ENCODE measurements at places on chromosomes 16 and 17. TPM values are rescaled to one million over a fixed set of nuclear protein-coding genes. Genes with fewer than 3 reads are reported as not detected.

TAC4 gene
- polyA plus RNA-seq, result 0.27 TPM

CIITA gene
- polyA plus RNA-seq, result not detected

KRT32 gene
- polyA plus RNA-seq, result not detected

GPR139 gene
- polyA plus RNA-seq, result not detected

CDH3 gene
- not detected for polyA plus RNA-seq

ACSM2A gene
- 0.03 TPM for polyA plus RNA-seq

GPS1 gene
- polyA plus RNA-seq, result 178 TPM

TP53TG3C gene
- not detected for polyA plus RNA-seq

KCNJ12 gene
- 0.19 TPM for polyA plus RNA-seq

KRT20 gene
- not detected for polyA plus RNA-seq

KRT31 gene
- not detected for polyA plus RNA-seq

KRT25 gene
- polyA plus RNA-seq, result not detected

CCL3 gene
- not detected for polyA plus RNA-seq

ITGAX gene
- polyA plus RNA-seq, result 0.18 TPM

FKBP10 gene
- polyA plus RNA-seq, result 431 TPM

KRT28 gene
- polyA plus RNA-seq, result not detected

KRTAP4-5 gene
- not detected for polyA plus RNA-seq

SERPINF2 gene
- 0.14 TPM for polyA plus RNA-seq

CCL4 gene
- not detected for polyA plus RNA-seq

CLDN9 gene
- polyA plus RNA-seq, result not detected

HOXB6 gene
- 8.8 TPM for polyA plus RNA-seq

Data from endothelial cell of umbilical vein (primary cell).